ENCODE measurements at places on chromosomes 4 and X.

- H3K27me3 ChIP-seq, result peaks cover 14% of the 10 kb centered on the region
- H3K4me3 ChIP-seq, result no peak overlapping the region
- H3K4me1 ChIP-seq, result no peaks in the 10 kb centered on the region
- DNase-seq, result no peak
Measured at GRCh38 chr4:109979920-109980717, 67.4 kb downstream of the EGF start.

GRCh38 chr4:183327827-183328226 is 5.6 kb upstream of the CLDN24 start:
- H3K27me3 ChIP-seq, result peaks cover 9% of the 10 kb centered on the region
- H3K27ac ChIP-seq, result no peak overlapping the region
- no peak overlapping the region for H3K4me3 ChIP-seq

GRCh38 chr4:108004646-108005045 is 15.0 kb downstream of the HADH start:
- H3K27me3 ChIP-seq, result no peaks in the 10 kb centered on the region
- H3K36me3 ChIP-seq, result peaks cover 10% of the 10 kb centered on the region
- peak overlapping the region; percentile 22 for H3K27ac ChIP-seq

GRCh38 chr4:10590896-10591295 is 93.7 kb downstream of the CLNK start:
- H3K4me1 ChIP-seq, result peaks cover 28% of the 10 kb centered on the region
- H3K27ac ChIP-seq, result no peak overlapping the region
- H3K27me3 ChIP-seq, result no peaks in the 10 kb centered on the region

DNA sequence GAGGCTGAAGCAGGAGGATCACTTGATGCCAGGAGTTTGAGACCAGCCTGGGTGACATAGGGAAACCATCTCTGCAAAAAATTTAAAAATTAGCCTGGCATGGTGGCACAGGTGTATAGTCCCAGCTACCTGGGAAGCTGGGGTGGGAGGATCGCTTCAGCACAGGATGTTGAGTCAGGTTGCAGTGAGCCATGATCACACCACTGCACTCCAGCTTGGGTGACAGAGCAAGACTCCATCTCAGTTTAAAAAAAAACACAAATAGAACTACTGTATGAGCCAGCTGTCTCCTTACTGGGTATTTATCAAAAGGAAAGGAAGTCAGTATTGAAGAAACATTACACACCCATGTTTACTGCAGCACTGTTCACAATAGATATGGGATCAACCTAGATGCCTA is 138.7 kb downstream of the RAP1GDS1 start:
- no peak for DNase-seq
- H3K36me3 ChIP-seq, result peaks cover 35% of the 10 kb centered on the region
- H3K4me1 ChIP-seq, result peaks cover 5% of the 10 kb centered on the region

- H3K27me3 ChIP-seq, result peaks cover 2% of the 10 kb centered on the region
- no peak for DNase-seq
- no peak overlapping the region for H3K4me3 ChIP-seq
- H3K4me1 ChIP-seq, result no peaks in the 10 kb centered on the region
- no peak overlapping the region for H3K27ac ChIP-seq
Measured at GRCh38 chr4:169253904-169254303, 16.9 kb downstream of the SH3RF1 start.

GRCh38 chr4:7467471-7467870 is 32.7 kb upstream of the PSAPL1 start:
- peaks cover 5% of the 10 kb centered on the region for H3K27me3 ChIP-seq
- no peak overlapping the region for H3K27ac ChIP-seq
- H3K4me1 ChIP-seq, result no peaks in the 10 kb centered on the region
- DNase-seq, result no peak
- H3K4me3 ChIP-seq, result no peak overlapping the region

DNA sequence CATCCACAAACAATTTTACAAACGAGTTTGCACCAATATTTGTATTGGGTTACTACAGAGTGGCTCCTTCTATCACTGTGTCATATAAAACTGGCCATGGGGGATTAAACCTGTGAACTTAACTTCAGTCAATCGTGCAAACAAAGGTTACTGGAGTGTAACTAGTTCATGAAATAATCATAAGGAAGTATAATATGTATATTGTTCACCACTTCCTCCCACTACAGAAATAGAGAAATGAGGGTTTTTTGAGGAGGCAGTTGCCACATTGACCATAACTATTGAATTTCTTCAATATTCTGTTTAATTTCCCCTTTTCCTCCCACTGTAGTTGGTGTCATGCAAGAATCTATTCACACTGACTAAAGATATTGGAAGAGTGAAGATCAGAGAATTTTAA is at the start of gene GPR82:
Gene GPR82 (plus strand): TSS at position 356 of the 400 bp plus-strand sequence. CDS start 2,846 bp downstream, outside the sequence.
- no peak for DNase-seq
- H3K4me3 ChIP-seq, result no peak within 1 kb of the TSS
- peaks cover 50% of the 10 kb centered on the region for H3K4me1 ChIP-seq
- no peaks in the 10 kb centered on the region for H3K27me3 ChIP-seq

DNA sequence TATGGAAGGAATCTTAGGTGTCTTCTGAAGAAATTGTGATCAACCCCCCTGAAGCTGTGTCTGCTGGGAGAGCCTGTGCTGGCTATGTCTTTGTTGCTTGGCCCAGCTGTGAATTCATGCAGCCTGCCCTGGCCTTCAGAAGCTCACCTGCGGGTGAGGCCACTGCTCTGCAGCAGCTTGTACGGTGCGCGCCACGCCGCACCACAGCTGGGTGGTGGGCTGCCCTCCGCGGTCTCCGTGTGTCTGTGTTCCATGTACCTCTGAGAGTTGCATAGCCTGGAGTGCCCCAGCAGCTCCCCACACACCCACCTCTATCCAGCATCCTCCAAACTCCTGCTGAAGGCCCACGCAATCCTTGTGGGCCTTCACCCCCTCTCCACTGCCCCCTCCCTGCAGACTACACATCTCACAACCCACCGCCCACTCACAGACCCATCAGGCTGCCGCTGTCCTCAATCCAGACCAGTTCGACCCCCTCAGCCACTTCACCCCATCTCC is 65.6 kb downstream of the ENPP6 start:
- no peak for DNase-seq
- H3K27me3 ChIP-seq, result peaks cover 18% of the 10 kb centered on the region
- H3K4me1 ChIP-seq, result no peaks in the 10 kb centered on the region
- H3K4me3 ChIP-seq, result no peak overlapping the region

- DNase-seq, result no peak
- H3K4me3 ChIP-seq, result no peak overlapping the region
- no peak overlapping the region for H3K27ac ChIP-seq
- no peaks in the 10 kb centered on the region for H3K36me3 ChIP-seq
- H3K4me1 ChIP-seq, result no peaks in the 10 kb centered on the region
- H3K27me3 ChIP-seq, result no peaks in the 10 kb centered on the region
Measured at GRCh38 chrX:17581641-17582040, 155.7 kb upstream of the SCML1 start.

- peaks cover 1% of the 10 kb centered on the region for H3K36me3 ChIP-seq
- H3K4me1 ChIP-seq, result no peaks in the 10 kb centered on the region
- DNase-seq, result no peak
- no peak overlapping the region for H3K4me3 ChIP-seq
- H3K27ac ChIP-seq, result no peak overlapping the region
Measured at GRCh38 chr4:120139392-120139791, 72.7 kb upstream of the MAD2L1 start.

DNA sequence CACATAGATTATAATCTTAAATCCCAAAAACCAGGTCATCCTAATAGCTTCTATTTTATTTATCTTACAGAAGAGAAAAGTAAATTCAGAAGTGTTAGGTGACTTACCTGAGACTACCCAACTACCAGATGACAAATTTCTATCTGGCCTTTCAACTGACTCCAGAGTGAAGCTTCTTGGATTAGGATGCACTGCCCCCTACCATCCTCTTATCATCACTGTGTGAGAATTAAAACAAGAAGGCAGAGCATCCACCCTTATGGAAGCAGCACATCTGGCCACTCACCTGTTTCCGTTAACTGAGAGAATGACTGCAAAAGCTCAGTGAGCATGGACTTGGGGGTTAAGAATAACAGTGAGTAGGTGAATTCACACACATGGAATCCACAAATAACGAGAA is 502.6 kb upstream of the TECRL start:
- H3K36me3 ChIP-seq, result no peaks in the 10 kb centered on the region
- no peak for DNase-seq
- no peak overlapping the region for H3K4me3 ChIP-seq
- H3K4me1 ChIP-seq, result no peaks in the 10 kb centered on the region

DNA sequence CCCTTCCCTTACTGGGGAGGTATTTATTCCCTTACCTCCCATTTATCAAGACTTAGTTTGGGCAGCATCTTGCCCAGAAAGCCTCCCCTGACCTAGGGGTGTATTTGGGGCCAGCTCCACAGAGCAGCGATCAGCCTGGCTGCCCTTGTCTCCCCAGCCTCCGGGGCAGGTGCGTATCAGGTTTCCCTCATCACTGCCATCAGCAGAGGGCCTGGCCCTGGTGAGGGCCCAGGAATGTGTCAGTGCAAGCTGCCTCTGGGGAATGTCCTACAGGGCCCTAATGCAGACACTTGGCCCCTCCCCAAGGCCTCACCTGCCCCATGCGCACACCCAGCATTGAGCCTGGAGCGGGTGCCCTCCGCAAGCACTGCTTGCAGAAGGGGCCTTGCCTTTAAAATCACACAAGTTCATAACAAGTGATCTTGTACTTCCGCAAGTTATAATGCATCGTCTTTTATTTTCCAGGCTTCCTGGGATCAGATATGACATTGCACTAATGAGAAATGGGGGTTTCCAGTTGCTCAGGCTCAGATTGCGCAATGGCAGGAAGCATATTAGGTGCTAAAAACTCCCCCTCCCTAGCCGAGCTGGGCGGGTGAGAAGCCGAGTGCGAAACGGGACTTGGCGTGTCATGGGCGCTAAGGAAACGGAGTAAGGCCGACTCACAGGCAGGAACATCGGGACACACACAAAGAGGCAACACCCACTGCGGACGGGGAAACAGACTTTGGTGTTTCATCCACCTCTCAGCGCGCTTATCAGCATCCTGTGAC is 25.4 kb upstream of the AFAP1 start:
- no peaks in the 10 kb centered on the region for H3K36me3 ChIP-seq
- peaks cover 2% of the 10 kb centered on the region for H3K27me3 ChIP-seq
- no peak overlapping the region for H3K4me3 ChIP-seq
- no peak overlapping the region for H3K27ac ChIP-seq
- no peak for DNase-seq

DNA sequence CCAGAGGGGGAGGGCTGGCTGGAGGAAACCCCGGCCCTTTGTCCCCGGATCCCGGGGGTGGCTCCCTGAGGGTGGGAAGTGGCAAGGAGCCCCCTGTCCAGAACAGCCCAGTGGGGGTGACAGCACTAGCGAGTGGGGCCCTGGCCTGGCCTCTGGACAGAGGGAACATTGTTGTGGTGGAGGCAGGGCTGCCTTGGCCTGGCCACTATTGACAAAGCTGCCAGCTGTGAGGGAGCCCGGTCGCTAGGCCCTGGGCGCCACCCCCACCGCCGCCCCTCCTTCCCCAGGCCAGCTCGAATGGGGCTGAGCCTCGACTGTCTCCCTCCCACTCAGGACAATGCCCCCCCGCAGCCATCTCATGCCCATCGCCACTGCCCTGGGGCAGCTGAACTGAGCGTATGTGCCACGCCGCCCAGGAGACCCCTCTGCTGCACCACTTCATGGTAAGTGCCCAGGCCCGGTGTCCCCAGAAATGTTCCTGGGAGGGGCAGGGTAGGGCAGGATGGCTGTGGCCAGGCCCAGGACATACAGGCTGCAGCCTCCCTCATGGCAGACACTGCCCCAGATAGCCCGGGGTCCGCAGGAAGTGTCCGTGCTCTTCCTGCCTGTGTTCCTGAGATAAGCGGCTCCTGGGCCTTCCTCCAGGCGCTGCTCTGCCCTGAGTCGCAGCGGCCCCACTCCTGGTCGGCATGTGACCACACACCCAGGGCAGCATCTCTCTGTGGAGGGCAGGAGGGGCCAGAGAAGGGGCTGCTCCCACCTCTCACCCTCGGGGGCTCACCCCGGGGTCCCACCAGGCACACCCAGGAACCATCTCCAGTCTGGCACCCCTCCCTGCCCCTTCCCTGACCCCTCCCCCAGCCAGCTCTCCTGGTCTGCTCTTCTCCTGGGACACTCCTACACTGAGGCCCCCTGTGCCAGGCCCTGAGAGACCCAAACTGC is 1.4 kb downstream of the PLXNB3 start:
- H3K27ac ChIP-seq, result no peak overlapping the region
- no peaks in the 10 kb centered on the region for H3K36me3 ChIP-seq
- no peaks in the 10 kb centered on the region for H3K27me3 ChIP-seq
- no peak for DNase-seq
- peaks cover 19% of the 10 kb centered on the region for H3K4me1 ChIP-seq
- no peak overlapping the region for H3K4me3 ChIP-seq

DNA sequence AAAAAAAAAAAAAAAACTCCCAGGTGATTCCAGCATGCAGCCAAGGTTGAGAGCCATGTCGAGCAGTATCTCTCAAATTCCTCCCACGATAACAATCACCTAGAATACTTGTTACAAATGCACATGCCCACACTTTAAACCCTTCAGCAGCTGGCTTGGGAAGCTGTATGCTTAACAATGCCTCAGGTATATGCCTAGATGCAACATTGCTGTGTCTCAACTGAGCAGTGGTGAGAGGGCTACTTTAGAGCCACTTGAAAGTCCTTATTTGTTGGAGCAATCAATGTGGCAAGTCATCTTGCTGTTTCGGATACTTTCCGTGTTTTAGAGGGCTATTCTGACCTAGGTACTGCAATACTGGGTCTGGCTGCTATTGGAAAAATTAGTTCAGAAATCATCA is 487.4 kb downstream of the INPP4B start:
- peak overlapping the region; percentile 35 for H3K27ac ChIP-seq
- DNase-seq, result no peak
- peaks cover 12% of the 10 kb centered on the region for H3K36me3 ChIP-seq
- H3K27me3 ChIP-seq, result no peaks in the 10 kb centered on the region
- H3K4me3 ChIP-seq, result no peak overlapping the region
- H3K4me1 ChIP-seq, result peaks cover 70% of the 10 kb centered on the region

- no peaks in the 10 kb centered on the region for H3K4me1 ChIP-seq
- no peak overlapping the region for H3K27ac ChIP-seq
- no peak for DNase-seq
- no peaks in the 10 kb centered on the region for H3K27me3 ChIP-seq
Measured at GRCh38 chrX:24245202-24245601, 68.7 kb downstream of the SUPT20HL2 start.

- no peaks in the 10 kb centered on the region for H3K27me3 ChIP-seq
- H3K4me1 ChIP-seq, result no peaks in the 10 kb centered on the region
- no peak for DNase-seq
Measured at GRCh38 chr4:138113819-138114400, 128.2 kb downstream of the SLC7A11 start.

DNA sequence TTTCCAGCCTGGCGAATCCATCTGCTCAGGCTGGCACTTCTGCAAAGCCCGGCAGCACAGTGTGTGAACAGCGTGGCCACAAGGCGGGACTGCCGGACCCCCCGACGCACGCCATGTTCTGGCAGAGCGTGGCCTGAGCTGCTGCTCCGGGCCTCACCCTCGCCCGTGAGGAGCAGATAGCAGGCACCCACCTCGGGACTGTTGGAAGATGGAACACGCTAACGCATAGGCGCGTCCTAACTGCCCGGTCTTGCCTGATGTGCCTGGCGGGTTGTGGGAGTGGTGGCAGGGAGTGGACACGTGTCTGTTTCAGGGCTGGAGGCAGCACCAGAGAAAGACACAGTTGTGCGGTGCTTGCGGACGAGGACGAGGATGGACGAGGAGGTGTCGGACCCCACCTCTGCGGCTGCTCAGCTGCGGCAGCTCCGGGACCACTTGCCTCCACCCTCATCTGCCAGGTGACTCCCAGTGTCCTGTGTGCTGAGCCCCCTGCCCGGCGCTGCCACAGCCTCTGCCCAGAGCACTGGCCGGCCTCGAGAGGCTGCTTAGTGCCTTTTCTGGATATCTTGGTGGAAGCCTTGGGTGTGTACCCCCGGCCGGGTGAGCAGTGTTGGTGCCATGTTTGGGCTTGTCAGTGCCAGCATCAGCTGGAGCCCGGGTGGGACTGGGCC is 28.2 kb downstream of the UVSSA start:
- no peak overlapping the region for H3K27ac ChIP-seq
- DNase-seq, result no peak
- H3K4me3 ChIP-seq, result no peak overlapping the region

Data from naive thymus-derived CD8-positive, alpha-beta T cell (primary cell).